ENCODE measurements at places on chromosomes 16 and 17. TPM values are rescaled to one million over a fixed set of nuclear protein-coding genes. Genes with fewer than 3 reads are reported as not detected.
A peak's percentile ranks its signal among the peaks of the same experiment; 100 is the strongest.

MYCBPAP gene
- 0.82 TPM for total RNA-seq

CCL7 gene
- total RNA-seq = not detected

CMTM1 gene
- total RNA-seq = 1.0 TPM

RGS11 gene
- 16.4 TPM for total RNA-seq

GJC1 gene
- total RNA-seq = 18.8 TPM

DNA sequence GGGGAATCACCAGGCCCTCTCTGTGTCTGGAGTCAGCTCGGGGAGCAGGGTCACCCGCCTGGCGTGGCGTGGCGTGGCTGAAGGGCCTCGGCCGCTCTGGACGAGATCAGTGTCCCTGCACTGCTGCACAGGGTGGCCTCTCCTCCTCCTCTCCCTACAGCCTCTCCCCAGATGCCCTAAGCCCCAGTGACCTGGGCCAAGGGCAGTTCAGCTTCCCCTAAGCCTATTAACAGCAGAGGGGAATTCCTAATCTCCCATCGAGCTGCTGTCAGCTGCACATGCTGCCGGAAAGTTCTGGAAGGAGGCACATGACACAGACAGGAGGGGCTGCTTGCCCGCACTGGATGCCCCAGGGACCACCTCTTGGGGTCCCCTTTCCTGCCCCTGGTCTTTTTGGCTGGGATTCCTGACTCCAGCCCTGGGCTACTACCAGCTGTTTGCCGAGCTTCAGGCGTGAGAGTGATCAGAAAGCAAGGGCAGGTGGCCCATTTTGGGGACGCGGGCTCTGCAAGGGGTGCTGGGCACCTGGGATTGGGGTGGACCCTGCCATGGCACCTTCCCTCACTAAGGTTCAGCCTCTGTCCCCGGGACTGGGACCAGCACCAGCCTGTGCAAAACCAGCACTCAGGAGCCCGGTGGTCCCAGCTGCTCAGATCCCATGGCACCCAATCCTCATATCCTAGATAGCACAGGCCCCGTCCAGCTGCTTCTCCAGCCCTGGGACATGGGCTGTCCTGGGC, 794 bp downstream of the PDE6G start:
- no peak overlapping the region for H3K27ac ChIP-seq
- H3K4me1 ChIP-seq = peaks cover 10% of the 10 kb centered on the region
- H3K36me3 ChIP-seq = no peaks in the 10 kb centered on the region

GRCh38 chr17:74603037-74603635, 11.1 kb upstream of the CD300LD start:
- H3K27ac ChIP-seq = no peak overlapping the region
- H3K4me3 ChIP-seq = no peak overlapping the region
- H3K4me1 ChIP-seq = no peaks in the 10 kb centered on the region
- H3K36me3 ChIP-seq = no peaks in the 10 kb centered on the region

GRCh38 chr16:2715519-2715918, 4.5 kb downstream of the PRSS27 start:
- no peak overlapping the region for H3K27ac ChIP-seq
- DNase-seq = peak; percentile 68
- H3K4me1 ChIP-seq = peaks cover 27% of the 10 kb centered on the region
- H3K27me3 ChIP-seq = no peaks in the 10 kb centered on the region
- H3K4me3 ChIP-seq = peak overlapping the region; percentile 4
- no peaks in the 10 kb centered on the region for H3K36me3 ChIP-seq

- no peak overlapping the region for H3K4me3 ChIP-seq
- H3K27me3 ChIP-seq = no peaks in the 10 kb centered on the region
- H3K27ac ChIP-seq = peak overlapping the region; percentile 2
- DNase-seq = no peak
- H3K4me1 ChIP-seq = peaks cover 35% of the 10 kb centered on the region
Observed at GRCh38 chr17:67629971-67630320, 87.8 kb upstream of the NOL11 start.

DNA sequence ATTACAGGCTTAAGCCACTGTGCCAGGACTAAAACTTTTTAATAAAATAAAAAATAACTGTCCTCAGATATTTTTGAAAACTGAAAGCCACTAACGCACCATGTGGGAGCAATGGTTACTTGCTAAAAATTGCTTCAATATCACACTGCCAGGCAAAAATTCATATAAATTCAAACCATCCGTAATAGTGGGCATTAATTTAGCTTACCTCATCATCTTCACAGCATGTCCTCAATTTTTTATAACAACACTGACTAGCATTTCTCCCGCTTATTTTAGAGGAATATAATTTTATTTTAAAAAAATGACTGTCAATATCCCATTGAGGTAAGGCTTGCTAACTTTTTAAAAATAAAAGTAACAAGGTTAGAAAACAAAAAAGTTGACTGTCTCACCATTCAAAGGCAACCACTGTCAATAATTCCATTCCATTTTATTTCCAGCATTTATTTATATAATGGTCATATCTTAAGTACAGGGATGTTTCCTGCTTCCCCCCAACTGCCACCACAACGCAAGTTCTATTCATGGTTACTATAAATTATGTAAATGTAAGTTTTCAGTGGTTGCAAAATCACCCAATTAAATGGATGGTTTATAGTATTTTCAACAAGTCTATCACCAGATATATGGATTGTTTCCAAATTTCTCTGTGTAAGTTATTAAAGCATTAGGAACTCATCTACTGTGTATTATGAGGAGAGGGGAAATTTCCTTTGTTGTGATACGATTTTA, 25.4 kb downstream of the GSPT1 start:
- H3K27me3 ChIP-seq = no peaks in the 10 kb centered on the region
- H3K27ac ChIP-seq = no peak overlapping the region
- no peak for DNase-seq
- no peak overlapping the region for H3K4me3 ChIP-seq

DNA sequence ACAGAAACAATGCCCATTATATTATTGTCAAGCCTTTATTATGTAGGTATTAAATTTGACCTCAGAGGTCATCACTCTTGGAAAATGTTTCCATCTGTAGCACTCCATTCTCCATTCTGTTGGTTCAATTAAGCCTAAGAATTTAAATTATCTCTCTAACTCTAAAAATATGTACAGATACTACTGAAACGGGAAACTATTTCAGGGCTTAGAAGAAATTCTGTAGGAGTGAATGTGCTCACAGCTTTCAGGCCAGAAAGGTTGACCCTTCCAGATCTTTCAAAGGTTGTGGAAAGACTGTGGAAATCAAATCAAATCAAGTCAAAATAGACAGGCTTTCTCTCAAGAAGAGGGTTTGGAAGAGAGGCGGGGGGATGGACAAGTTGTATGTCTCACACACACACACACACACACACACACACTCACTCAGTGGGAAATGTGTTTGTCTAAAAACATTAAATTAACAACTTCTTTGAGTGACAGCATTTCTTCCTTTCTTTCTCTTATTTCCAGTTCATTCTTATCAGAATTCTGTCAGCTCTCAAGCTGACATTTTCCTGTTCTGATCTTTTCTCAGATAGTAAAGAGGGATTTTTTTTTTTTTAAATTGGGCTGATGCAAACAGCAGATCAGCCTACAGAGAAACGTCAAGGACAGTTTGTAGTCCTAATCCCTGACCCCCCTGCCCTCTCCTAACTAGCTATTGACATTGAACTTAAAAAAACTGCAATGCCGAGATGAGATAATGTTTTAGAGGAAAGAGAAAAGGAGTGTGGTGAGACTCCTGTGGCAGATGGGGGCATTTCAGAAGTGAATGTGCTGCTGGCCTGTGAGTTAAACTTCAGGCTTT, 139.0 kb upstream of the ZFHX3 start:
- H3K4me1 ChIP-seq = no peaks in the 10 kb centered on the region
- peaks cover 14% of the 10 kb centered on the region for H3K27me3 ChIP-seq
- H3K27ac ChIP-seq = no peak overlapping the region
- H3K36me3 ChIP-seq = no peaks in the 10 kb centered on the region
- no peak overlapping the region for H3K4me3 ChIP-seq
- DNase-seq = no peak

DNA sequence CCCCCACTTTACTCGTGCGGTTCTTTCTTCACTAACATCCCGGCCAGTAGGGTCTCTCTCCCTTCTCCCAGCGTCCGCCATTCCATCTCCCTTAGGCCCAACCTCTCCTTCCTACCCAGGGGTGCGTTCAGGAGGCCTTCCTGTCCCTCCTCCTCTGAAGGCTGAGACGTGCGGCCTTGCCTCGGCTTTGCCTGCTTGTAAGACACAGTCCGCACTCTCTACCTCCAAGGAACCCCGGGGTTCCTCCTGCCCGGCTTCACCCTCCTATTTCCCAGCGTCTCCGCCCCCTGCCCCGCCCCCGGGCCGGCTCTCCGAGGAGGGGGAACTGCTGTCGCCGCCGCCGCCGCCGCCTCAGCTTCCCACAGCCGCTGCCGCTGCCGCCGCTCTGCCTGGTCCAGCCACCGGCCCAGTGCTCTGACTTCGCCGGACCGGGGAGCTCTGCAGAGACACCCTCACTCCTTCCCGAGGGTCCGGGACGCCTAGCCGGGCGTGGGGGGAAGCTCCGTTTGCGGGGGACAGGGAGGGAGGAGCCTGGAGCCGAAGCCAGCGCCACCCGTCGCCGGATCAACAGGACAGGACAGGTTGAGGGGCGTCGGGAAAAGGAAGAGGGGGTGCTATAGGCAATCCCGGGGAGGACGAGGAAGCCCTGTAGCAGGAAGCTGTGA, 1.2 kb upstream of the FGF11 start:
- H3K27ac ChIP-seq = peak overlapping the region; percentile 75
- peaks cover 64% of the 10 kb centered on the region for H3K4me1 ChIP-seq
- peaks cover 28% of the 10 kb centered on the region for H3K27me3 ChIP-seq
- peak overlapping the region; percentile 69 for H3K4me3 ChIP-seq
- no peaks in the 10 kb centered on the region for H3K36me3 ChIP-seq

DNA sequence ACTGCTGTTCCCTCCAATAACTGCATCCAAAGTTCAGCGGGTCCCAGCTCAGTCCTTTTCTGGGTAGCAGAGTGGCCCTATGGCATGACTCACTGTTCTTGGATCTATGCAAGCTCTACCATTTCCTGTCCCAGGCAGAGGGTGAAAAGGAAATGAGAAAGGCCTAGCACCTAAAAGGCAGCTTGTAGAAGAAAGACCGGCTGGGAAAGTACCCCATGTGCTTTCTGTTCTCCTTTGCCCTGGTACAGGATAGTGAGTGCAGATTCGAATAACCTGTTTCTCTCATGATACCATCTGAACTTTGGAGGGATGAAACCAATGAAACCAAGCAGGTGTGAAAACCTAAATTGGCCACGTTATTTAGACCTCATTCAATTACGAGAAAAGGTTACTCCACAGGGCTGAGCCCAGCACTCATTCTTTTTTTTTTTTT, 12.7 kb upstream of the HASPIN start:
- H3K27ac ChIP-seq = no peak overlapping the region
- no peak overlapping the region for H3K4me3 ChIP-seq
- no peaks in the 10 kb centered on the region for H3K27me3 ChIP-seq
- no peaks in the 10 kb centered on the region for H3K4me1 ChIP-seq
- H3K36me3 ChIP-seq = peaks cover 35% of the 10 kb centered on the region

DNA sequence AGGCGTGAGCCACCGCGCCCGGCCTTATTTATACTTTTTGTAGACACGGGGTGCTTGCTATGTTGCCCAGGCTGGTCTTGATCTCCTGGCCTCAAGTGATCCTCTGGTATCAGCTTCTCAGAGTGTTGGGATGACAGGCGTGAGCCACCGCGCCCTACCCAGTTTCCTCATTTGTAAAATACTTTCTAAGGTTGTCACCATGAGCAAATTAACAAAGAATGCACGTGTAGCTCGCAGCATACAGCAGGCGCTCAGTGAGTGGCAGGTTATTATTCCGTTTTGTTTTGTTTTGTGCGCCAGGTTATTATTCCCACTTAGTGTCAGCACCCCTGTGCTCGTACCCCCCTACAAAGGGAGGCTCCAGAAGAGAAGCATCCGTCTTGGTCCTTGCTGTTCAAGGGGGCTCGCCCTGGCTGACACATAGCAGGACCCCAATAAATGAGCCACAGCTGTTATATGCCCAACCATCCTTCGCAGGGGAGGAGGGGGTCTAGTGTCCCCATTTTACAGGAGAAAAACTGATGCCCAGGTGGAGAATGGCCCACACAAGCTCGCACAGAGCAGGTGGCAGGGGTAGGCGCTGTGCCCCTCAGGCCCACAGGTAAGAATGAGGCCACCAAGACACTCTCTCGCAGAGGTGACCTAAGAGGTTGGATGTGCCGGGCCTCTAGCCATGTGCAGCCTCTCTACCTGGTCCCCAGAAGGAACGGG, 686 bp upstream of the MIEF2 start:
- peak overlapping the region; percentile 93 for H3K4me3 ChIP-seq
- no peak for DNase-seq
- peaks cover 79% of the 10 kb centered on the region for H3K4me1 ChIP-seq
- no peaks in the 10 kb centered on the region for H3K27me3 ChIP-seq
- peak overlapping the region; percentile 100 for H3K27ac ChIP-seq

DNA sequence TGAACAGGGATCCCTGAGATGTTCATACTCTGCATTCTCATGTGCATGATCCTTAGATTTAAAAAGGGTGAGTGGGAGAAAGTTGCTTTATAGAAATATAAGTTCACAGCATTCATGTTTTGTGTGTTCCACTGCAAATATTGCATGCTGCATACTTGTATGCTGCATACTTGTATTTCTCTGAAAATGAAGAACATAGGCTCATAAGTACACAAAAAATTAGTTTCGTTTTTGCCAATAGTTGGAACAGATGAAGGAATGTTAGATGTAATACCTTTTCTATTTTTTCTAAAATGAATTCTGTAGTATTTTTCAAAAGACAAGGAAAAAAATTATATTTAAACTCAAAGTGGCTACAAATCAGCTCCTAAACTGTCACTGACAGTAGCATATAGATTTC, 79.0 kb downstream of the NFAT5 start:
- no peak overlapping the region for H3K4me3 ChIP-seq
- H3K27ac ChIP-seq = no peak overlapping the region
- DNase-seq = no peak
- peaks cover 22% of the 10 kb centered on the region for H3K36me3 ChIP-seq

GRCh38 chr17:33028778-33029177, 37.1 kb downstream of the SPACA3 start:
- no peaks in the 10 kb centered on the region for H3K36me3 ChIP-seq
- peaks cover 45% of the 10 kb centered on the region for H3K27me3 ChIP-seq
- no peak overlapping the region for H3K4me3 ChIP-seq
- H3K27ac ChIP-seq = no peak overlapping the region

- H3K27me3 ChIP-seq = peaks cover 5% of the 10 kb centered on the region
- no peak for DNase-seq
- H3K36me3 ChIP-seq = no peaks in the 10 kb centered on the region
- H3K27ac ChIP-seq = no peak overlapping the region
- H3K4me1 ChIP-seq = peaks cover 6% of the 10 kb centered on the region
Observed at GRCh38 chr17:65449495-65449894, 112.0 kb downstream of the AXIN2 start.

GRCh38 chr16:17365591-17366298, 105.0 kb downstream of the XYLT1 start:
- no peak overlapping the region for H3K4me3 ChIP-seq
- no peaks in the 10 kb centered on the region for H3K36me3 ChIP-seq
- DNase-seq = no peak
- no peaks in the 10 kb centered on the region for H3K27me3 ChIP-seq
- H3K4me1 ChIP-seq = peaks cover 35% of the 10 kb centered on the region
- no peak overlapping the region for H3K27ac ChIP-seq

GRCh38 chr16:27689711-27690110, 139.8 kb downstream of the KATNIP start:
- H3K4me3 ChIP-seq = no peak overlapping the region
- H3K36me3 ChIP-seq = no peaks in the 10 kb centered on the region
- peak overlapping the region; percentile 9 for H3K27ac ChIP-seq

- H3K4me3 ChIP-seq = no peak overlapping the region
- peaks cover 9% of the 10 kb centered on the region for H3K36me3 ChIP-seq
- peaks cover 25% of the 10 kb centered on the region for H3K4me1 ChIP-seq
- DNase-seq = no peak
- H3K27ac ChIP-seq = no peak overlapping the region
- no peaks in the 10 kb centered on the region for H3K27me3 ChIP-seq
Observed at GRCh38 chr16:89870440-89870839, 3.0 kb upstream of the TCF25 start.

- DNase-seq = no peak
- H3K4me1 ChIP-seq = peaks cover 55% of the 10 kb centered on the region
- H3K27me3 ChIP-seq = no peaks in the 10 kb centered on the region
- no peaks in the 10 kb centered on the region for H3K36me3 ChIP-seq
Observed at GRCh38 chr17:18031955-18032354, 7.0 kb downstream of the ATPAF2 start.
